SK-MEL-5 (cell line): ENCODE measurements at places on chromosomes 3 and 15. TPM values are rescaled to one million over a fixed set of nuclear protein-coding genes. Genes with fewer than 3 reads are reported as not detected.

- DNase-seq, result no peak
Observed at GRCh38 chr15:42218953-42219592, 11.0 kb upstream of the VPS39 start.

DNA sequence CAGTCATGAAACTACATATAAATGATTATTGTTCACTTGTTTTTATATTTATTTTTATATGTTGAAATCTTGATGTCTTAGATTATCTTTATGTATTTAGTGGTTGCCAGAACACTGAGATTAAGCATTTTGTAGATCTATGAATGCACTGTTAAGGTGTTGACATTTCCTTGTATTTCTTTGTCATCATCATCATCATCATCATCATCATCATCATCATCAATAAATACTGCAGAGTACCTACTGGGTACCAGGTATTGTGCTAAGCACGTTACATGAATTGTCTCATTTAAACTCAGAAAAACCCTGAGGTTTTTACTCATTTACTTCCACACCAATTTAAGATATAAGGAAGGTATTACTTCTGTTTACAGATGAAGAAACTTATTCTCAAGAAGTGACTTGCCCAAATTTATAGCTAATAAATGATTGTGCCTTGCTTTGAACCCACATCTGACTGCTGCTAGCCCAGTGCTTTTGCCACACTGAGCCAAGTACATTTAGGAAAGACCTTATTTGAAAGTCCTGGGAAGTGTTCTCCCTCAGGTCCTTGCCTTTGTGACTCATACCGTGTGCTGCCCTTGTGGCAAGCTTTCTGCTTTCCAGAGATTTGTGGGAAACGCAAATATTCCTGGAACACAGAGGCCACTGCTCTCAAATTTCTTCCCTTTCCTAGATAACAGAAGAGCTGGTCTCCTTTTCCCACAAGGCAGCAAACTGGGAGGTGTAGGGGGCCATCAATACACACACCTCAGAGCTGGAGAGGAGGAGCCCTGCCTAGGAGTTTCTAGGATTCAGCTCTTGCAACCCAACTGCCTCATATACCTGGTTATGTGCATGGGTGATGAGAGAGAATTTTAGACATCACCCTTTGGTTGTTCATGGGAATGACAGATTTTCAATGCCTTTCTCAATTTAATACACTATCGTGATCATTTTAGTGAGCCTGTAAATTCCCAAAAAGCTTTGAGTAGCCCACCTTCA, 115.4 kb upstream of the C15orf61 start:
- peak; percentile 5 for DNase-seq

DNA sequence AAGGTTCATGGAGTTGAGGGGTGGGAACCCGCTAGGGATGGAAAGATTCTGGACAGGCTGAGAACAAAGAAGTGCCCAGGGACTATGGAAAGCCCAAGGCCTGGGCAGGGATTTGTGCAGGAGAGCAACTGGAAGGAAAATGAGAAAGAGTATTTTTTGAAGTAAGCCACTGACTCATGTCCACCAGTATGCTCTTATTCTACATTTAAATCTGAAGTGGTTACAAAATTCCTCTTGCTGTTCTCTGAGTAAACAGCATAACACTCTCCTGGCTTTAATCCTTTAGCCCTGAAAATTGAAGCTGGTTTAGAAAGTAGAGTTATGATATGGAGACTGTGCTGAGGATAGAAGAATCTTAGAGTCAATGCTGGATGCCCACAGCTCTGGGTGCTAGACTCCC, 165.2 kb downstream of the ISL2 start:
- DNase-seq, result no peak

Gene MAP3K13
- total RNA-seq, result 26.2 and 33.7 TPM in 2 replicates

- no peak for DNase-seq
Observed at GRCh38 chr15:29712149-29712885, 110.0 kb downstream of the TJP1 start.

DNA sequence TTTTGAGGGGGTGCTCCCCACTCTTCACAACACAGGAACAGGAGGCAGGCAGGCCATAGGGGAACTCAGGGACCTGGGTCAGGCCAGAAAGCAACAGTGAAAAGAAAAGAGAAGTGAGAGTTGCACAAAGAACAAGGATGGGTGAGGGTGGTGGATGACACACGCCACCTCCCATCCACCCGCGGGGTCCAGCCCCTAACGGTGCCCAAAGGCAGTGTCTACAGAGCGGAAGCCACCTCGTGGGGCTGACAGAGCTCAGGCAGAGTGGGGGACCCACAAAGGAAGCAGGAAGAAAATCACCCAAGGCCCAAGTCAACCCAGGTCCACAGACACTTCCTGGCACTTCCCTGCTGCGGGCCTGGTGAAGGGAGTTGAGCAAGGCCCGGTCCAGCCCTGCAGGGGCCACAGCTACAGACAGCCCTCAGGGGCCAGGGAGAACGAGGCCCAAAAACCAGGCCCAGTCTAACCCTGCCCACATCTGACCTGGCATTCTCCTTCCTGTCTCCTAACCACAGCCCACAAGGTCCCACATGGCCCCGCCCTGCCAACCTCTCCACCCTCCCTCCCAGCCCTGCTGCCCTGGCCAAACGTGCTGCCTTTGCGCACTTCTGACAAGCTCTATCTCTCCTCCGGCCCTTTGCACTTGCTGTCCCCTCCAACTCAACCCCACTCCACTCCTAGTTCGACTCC, 5.9 kb downstream of the NUP210 start:
- DNase-seq, result no peak

DNA sequence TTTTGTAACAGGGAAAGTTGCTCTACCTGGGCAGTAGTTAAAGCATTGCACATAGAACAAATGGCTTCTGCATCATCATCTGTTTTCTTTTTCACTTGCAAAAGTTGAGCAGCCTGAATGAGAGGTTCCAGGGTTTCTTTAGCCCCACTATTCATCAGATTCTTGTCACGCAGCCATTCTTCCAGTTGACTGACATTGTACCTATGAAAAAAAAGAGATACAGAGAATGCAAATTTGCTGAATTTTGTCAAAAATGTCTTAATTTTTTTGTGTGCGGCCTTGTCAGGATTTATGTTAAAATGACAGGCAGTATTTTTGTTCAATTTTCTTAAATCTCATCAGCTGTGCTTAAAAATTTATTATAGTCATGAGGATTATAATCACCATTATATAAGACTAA, 21.4 kb upstream of the MYO5C start:
- no peak for DNase-seq
